Left ventricle myocardium inferior (tissue), 1 donor: ENCODE measurements at places on chromosomes 12 and 14. TPM values are rescaled to one million over a fixed set of nuclear protein-coding genes. Genes with fewer than 3 reads are reported as not detected.

The SOX5 gene
- total RNA-seq = 2.9 TPM

The NOVA1 gene
- 3.7 TPM for total RNA-seq

DNA sequence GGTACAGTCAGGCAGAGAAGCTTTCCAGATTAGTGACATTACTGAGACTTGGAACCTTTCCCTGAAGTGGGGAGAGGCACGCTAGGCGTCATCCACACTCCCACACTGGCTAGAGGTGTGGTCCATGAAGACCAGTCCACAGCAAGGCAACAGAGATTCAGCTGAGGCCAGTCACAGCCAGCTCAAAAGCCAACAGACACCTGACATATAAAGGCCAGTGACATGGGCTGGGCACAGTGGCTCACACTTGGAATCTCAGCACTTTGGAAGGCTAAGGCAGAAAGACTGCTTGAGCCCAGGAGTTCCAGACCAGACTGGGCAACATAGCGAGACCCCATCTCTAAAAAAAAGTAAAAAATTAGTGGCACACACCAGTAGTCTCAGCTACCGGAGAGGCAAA is 10.9 kb downstream of the HRK start:
- no peak overlapping the region for H3K27ac ChIP-seq
- no peak overlapping the region for H3K4me3 ChIP-seq
- H3K27me3 ChIP-seq = peaks cover 48% of the 10 kb centered on the region

The C12orf56 gene
- not detected for total RNA-seq

DNA sequence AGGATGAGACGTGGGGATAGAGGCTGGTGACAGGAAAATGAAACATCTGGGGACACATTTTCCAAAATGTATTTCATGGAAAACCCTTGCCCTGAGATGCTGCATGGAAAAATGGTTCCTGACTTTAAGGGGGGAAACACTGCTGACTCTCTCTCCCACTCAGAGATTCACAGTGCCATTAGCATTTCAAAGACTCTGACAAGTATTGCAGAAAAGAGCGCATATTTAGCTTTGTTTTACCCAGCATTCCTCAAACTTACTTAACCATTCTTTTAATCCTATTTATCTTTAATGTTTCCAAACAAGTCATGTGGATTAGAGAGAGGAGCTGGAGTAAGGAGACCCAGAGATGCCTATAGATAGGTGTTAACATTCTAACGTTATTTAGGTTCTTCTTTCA is 141.8 kb upstream of the DYRK2 start:
- H3K4me1 ChIP-seq = no peaks in the 10 kb centered on the region
- no peak overlapping the region for H3K4me3 ChIP-seq
- no peak overlapping the region for H3K27ac ChIP-seq
- DNase-seq = no peak
